Activated CD4-positive, alpha-beta memory T cell treated with anti-CD3 and anti-CD28 coated beads, Interleukin-2, amount 10 ng/mL, durations not matched to agents 7 days and 5 days (primary cell): ENCODE measurements at places on chromosomes 11 and 22.

GRCh38 chr11:27443746-27444507, 28.7 kb downstream of the LGR4 start:
- no peak overlapping the region for H3K4me3 ChIP-seq
- no peaks in the 10 kb centered on the region for H3K36me3 ChIP-seq
- no peaks in the 10 kb centered on the region for H3K4me1 ChIP-seq
- no peak overlapping the region for H3K27ac ChIP-seq

GRCh38 chr11:131467645-131468394, 97.4 kb downstream of the NTM start:
- H3K27me3 ChIP-seq: peaks cover 1% of the 10 kb centered on the region
- H3K36me3 ChIP-seq: no peaks in the 10 kb centered on the region
- no peaks in the 10 kb centered on the region for H3K4me1 ChIP-seq
- H3K27ac ChIP-seq: no peak overlapping the region
- no peak overlapping the region for H3K4me3 ChIP-seq
- DNase-seq: no peak

- peaks cover 11% of the 10 kb centered on the region for H3K4me1 ChIP-seq
- no peak overlapping the region for H3K4me3 ChIP-seq
- H3K27ac ChIP-seq: no peak overlapping the region
- H3K36me3 ChIP-seq: no peaks in the 10 kb centered on the region
- H3K27me3 ChIP-seq: peaks cover 20% of the 10 kb centered on the region
Measured at GRCh38 chr22:48084729-48085050, 1322.2 kb downstream of the TBC1D22A start.

GRCh38 chr22:35397095-35397904, 2.6 kb upstream of the MCM5 start:
- H3K36me3 ChIP-seq: peaks cover 20% of the 10 kb centered on the region
- H3K27me3 ChIP-seq: no peaks in the 10 kb centered on the region
- H3K27ac ChIP-seq: no peak overlapping the region
- no peak overlapping the region for H3K4me3 ChIP-seq
- peaks cover 28% of the 10 kb centered on the region for H3K4me1 ChIP-seq

DNA sequence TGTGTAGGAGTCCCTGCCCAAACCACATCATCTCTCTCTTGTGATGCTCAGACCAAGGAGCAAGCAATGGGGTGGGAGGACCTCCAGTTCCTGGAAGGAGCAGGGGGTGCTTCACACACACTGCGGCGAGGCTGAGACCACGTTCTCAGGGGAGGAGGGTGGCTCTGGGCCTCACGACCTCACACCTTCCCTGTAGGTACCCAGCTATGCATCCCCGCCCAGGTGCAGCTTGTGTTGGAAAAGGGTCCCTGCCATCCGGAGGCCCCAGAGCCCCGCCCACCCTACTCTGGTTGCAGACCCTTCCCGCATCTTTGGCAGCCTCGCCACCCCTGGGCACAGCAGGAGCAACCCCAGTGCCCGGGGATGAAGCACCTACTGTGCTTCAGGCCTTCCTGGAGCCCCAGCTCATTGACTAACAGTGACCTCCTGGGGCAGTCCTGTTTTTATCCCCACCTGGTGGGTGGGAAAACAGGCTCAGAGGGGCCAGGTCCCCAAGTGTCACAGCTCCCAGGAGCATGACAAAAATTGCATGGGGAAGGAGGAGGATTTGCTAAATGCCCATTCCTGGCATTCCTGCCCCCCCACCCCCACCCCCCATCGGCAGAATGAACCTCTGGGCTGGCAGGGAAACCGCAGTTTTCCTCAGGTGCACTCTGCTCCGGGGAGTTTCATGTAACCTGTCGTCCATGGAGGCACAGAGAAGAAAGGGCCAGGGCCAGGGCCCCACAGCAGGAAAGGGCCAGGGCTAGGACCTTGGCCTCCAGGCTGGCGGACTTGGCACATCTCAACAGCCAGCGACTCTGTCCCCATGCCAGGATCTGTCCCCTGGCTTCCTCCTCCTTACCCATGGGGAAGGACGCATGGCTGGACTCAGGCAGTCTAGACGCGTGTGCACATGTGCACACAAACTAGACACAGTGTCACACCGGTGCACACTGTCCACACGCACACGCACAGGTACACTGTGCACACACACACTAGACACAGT, 81.0 kb downstream of the IGLL1 start:
- DNase-seq: no peak
- peaks cover 17% of the 10 kb centered on the region for H3K4me1 ChIP-seq
- H3K27me3 ChIP-seq: no peaks in the 10 kb centered on the region
- no peak overlapping the region for H3K4me3 ChIP-seq

DNA sequence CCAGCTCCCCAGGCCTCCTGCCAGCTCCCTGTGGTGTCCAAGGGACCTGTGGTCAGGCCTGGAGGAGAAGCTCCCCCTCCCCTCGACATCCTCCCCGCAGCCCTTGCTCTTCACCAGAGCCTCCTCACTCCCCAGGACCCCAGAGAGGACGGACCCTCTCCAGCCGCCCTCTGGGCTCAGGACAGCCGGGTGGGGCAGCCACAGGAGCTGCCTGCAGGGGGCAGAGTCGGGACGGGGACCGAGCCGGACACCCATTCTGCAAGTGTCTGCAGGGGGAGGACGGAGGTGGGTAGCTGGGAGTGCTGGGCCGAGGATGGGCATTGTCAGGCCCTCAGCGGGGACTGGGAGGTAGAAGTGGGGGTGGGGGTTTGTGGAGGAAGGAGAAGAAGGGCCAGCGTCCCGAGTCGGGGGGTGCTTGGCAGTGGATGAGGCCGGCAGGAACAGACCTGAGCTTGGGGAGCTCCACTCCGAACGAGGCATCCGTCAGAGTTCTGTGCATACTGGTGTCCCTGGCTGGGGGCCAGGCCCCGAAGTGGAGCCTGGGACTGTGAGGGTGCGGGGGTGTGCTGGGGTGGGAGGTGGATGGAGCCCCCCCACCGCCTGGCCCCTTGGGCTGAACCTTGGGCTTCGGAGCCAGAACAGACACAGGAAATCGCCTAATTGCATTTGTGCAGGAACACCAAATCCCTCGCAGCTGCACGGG, 15.2 kb downstream of the PRR33 start:
- H3K36me3 ChIP-seq: no peaks in the 10 kb centered on the region
- no peak overlapping the region for H3K4me3 ChIP-seq
- no peaks in the 10 kb centered on the region for H3K27me3 ChIP-seq
- DNase-seq: no peak
- H3K27ac ChIP-seq: no peak overlapping the region

- no peaks in the 10 kb centered on the region for H3K4me1 ChIP-seq
- H3K36me3 ChIP-seq: no peaks in the 10 kb centered on the region
- no peaks in the 10 kb centered on the region for H3K27me3 ChIP-seq
- no peak overlapping the region for H3K4me3 ChIP-seq
- no peak overlapping the region for H3K27ac ChIP-seq
Measured at GRCh38 chr11:104051778-104052177, 15.3 kb downstream of the DDI1 start.

GRCh38 chr11:94769880-94770279, 1.7 kb downstream of the AMOTL1 start:
- no peak overlapping the region for H3K27ac ChIP-seq
- DNase-seq: no peak
- no peaks in the 10 kb centered on the region for H3K36me3 ChIP-seq
- peak overlapping the region; percentile 70 for H3K4me3 ChIP-seq
- peaks cover 16% of the 10 kb centered on the region for H3K4me1 ChIP-seq

DNA sequence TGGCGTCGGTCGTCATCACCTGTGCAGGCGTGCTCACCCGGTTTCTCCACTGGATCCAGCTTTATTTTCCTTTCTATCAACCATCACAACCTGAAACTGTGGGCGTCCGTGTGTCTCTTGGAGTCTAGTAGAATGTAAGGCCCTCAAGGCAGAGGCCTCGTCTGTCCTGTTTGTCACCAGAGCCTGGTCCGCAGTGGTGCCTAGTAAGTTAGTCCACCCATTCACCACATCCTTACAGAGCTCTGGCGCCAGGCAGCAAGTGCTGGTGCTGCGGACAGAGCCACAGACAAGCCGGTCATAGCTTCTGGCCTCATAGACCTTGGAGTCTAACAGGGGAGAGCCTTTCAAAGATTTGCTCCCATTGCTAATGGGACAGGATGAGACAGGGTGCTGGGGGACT, 64.4 kb upstream of the PARVG start:
- H3K27me3 ChIP-seq: no peaks in the 10 kb centered on the region
- no peak overlapping the region for H3K4me3 ChIP-seq
- DNase-seq: no peak
